Cerebellum (tissue), 4 donors: ENCODE measurements at places on chromosomes 13 and 19. TPM values are rescaled to one million over a fixed set of nuclear protein-coding genes. Genes with fewer than 3 reads are reported as not detected.

Gene CRB3
- total RNA-seq, result 4.3 TPM

Gene APC2
- total RNA-seq, result 137 TPM

Gene IQCN
- 2.9 TPM for total RNA-seq

Gene COL5A3
- 0.73 TPM for total RNA-seq

Gene DCT
- 1.5 TPM for total RNA-seq

Gene ZNF714
- 47.2 TPM for total RNA-seq

Gene SPATA13
- total RNA-seq, result 32.1 TPM

Gene ZNF675
- 36.5 TPM for total RNA-seq
